SW 1271 (cell line): ENCODE measurements at places on chromosomes 16 and 17.
A peak's percentile ranks its signal among the peaks of the same experiment; 100 is the strongest.

DNA sequence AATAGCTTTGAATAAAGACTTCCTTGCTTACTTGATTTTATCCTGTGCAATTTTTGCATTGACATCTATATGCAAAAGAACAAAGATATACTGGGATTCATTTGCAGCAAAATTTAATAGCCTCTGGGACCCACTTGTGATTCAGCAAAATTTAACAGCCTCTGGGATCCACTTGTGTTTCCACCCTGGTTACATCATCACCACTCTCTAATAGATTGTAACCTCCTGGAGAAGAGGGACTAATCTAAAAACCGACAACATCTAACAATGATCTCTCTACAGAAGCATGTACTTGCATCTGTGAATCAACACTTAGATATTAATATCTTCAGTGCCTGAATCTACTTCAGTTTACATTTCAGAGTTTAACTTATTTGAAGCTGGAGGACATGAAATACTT lies 202.0 kb upstream of the CPHXL start:
- DNase-seq: no peak

GRCh38 chr16:63415014-63415413 lies 1378.8 kb upstream of the CDH8 start:
- no peak for DNase-seq

GRCh38 chr16:9868606-9869149 lies 313.6 kb downstream of the GRIN2A start:
- DNase-seq: no peak

GRCh38 chr16:6918646-6919045 lies 414.0 kb upstream of the RBFOX1 start:
- DNase-seq: no peak

- no peak for DNase-seq
Measured at GRCh38 chr17:41413353-41413957, 10.9 kb downstream of the KRT37 start.

DNA sequence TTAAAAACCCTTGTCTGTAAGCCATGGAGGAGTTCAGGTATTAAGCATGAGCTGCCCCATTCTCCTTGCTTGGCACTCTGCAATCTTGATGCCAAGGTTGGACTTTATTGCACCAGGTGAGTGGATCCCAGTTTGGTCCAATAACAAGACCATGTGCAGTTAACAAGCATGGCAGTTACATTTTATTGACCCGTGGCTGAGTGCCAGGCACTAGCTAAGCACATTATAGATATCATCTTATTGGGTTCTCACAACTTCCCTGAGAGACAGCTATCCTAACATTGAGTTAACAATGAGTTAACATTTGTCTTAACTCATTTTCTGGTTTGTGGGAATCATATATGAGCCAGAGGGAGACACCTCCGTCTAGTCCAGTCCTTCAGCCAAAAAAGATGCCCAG lies 21.8 kb downstream of the LYRM9 start:
- no peak for DNase-seq

DNA sequence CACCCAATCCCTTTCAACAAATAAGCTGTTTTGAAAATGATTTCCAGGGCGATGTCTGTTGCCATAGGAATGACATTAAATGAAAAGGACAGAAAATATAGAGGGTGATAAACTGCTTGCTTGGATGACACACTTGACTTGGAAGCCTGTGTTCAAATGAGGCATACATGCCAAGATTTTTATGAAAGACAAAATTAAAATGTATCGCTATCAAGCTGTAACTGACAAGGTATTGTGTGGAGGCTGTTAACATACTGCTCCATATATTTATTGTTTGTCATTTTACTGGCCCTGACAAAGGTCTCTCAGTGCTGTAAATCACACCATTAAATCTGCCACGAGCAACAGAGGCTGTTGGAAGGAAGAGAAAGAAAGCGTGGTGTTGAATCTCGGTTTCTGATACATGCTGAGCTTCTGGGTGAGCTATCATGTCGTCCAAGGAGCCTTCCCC lies 456.2 kb upstream of the SALL1 start:
- DNase-seq: no peak

DNA sequence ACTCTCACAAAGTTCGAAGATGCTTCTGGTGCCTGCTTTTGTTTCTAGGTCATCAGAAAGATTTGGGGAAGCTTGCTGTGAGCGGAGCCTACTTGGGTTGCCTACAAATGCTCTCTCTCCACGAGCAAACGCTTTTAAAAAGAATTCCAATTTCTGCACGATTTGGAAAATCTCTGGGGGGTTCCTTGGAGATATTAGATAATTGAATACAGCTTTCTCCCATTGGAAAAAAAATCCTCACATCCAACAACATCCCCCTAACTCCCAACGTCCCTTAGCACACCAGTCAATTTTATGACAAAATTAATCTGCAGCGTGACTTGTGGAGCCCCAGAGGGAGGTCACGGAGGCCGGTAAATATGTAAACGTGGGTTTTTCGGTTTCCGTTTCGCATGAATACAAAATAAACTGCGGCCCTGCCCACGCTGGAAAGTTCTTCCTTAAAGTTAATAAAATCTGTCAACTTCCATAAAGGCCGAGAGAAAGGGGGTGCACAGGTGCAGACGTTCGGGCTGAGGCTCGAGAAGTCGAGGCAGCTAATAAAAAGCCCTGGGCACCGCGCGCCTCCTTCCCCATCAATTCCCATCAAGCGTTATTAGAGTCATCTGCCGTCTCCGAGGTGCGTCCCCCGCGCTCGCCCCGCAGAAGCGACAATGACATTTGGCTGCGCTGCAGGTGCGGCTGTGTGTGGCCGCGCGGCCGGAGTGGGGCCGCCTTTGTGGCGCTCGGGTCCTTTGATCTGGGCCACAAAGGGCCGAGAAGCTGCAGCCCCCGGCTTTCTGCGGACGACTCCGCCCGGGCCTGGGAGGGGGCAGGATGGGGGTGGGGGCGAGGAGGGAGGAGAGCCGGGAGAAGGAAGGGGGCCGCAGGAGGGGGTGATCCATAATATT lies 37.6 kb downstream of the SALL1 start:
- no peak for DNase-seq

DNA sequence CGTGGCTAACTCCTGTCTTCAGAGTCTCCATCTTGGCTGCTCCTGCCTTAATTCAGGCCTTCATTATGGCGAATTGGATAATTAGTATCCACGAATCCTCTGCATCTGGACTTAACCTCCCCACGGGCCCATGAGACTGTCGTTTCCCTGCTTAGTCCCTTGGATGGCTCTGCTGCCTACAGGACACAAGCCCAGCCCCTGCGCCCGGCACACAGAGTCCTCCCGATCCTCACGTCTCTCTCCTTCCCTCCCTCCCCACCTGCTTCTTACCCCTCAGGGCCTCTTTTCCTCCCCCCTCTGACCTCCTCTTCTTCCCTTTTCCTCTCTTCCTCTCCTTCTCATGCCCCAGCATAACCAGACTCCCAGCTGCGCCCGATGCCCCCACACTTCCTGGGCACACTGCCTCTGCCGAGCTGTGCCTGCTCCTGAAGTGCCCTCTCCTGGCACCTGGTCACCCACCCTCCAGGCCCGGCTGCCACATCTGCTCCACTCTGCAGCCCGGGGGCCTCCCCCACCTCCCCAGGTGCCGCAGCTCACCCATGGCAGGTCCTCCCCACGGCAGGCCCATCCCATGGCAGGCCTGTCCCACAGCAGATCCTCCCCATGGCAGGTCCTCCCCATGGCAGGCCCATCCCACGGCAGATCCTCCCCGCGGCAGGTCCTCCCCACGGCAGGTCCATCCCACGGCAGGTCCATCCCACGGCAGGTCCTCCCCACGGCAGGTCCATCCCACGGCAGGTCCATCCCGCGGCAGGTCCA lies 45.9 kb downstream of the RPH3AL start:
- no peak for DNase-seq

DNA sequence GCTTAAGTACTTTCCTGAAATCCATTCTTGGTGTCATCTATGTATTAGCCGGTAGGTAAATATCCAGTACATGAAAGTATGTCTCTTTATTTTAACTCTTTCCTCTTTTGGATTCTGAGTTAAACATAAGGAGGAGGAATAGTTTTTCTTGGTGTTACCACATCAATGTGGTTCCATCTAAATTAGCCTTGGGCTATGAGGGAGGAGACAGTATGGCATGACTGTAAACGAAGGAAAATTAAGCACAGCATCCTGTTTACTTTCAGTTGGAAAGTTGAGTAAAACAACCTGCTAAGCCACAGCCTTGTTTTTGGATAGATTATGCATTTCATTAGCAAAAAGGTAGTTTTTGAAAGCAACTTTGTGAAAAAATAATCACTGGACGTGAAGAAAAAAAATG lies 693.0 kb upstream of the SOX9 start:
- DNase-seq: no peak

GRCh38 chr16:31064882-31065461 lies 9.1 kb downstream of the ZNF668 start:
- peak; percentile 80 for DNase-seq

DNA sequence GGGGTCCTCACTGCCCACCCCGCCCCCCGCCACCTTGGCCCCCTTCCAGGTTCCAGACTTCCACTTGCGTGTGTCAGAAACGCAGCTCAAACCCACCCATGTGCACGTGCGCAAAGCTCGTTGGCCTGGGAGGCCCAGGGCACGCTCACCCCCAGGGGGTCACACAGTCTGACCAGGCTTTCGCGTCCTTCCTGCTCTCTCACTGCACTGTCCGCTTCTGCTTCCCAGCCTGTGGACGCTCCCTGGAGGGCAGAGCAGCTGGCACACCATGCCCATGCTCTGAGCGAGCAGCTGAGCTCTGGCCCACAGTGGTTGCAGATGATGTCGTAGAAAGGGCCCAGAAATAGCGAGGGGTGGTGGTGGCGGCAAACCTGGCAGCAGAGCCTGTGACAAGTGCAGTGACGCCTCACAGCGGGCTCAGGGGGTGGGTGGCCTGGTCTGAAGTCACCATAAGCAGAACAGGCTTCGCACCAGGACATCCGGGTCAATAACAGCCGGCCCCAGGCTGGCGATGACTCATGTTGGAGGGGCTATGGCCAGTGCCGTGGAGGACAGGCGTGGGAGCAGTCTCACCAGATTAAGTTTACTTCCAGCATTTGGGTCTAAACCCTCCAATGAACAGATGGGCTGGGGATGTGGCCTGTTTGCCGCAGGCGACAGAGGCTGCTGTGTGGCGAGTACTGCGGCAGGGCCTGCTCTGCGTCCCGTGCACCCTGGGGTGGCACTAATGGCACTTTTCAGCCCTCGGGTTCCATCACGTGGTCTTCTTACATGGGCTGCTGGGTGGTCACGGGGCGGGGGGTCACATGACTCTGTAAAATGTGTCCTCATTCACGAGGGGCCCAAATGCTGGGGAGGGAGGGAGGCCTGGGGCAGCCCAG lies 49.0 kb downstream of the NT5M start:
- no peak for DNase-seq

- DNase-seq: no peak
Measured at GRCh38 chr16:13945744-13946485, 26.0 kb downstream of the ERCC4 start.

DNA sequence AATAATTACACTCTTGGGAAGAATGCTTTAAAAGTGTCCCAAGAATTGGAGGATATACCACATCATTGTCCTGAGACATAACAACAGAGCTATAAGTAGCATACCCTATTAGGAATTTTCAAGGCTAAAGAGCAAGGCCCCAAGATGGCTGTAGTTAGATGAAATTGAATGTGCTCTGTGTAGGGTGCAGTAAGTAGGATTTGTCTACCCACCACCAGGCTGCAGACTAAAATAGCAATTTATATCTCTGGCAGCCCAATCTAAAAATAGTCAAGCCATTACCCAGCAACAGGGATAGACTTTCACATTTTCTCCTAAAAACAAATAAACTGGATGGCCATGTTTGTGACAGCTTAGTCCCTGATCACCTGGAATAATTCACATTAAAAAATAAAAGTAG lies 5.6 kb downstream of the MMD start:
- DNase-seq: no peak

GRCh38 chr16:80996688-80997138 lies 10.0 kb downstream of the CMC2 start:
- DNase-seq: no peak

DNA sequence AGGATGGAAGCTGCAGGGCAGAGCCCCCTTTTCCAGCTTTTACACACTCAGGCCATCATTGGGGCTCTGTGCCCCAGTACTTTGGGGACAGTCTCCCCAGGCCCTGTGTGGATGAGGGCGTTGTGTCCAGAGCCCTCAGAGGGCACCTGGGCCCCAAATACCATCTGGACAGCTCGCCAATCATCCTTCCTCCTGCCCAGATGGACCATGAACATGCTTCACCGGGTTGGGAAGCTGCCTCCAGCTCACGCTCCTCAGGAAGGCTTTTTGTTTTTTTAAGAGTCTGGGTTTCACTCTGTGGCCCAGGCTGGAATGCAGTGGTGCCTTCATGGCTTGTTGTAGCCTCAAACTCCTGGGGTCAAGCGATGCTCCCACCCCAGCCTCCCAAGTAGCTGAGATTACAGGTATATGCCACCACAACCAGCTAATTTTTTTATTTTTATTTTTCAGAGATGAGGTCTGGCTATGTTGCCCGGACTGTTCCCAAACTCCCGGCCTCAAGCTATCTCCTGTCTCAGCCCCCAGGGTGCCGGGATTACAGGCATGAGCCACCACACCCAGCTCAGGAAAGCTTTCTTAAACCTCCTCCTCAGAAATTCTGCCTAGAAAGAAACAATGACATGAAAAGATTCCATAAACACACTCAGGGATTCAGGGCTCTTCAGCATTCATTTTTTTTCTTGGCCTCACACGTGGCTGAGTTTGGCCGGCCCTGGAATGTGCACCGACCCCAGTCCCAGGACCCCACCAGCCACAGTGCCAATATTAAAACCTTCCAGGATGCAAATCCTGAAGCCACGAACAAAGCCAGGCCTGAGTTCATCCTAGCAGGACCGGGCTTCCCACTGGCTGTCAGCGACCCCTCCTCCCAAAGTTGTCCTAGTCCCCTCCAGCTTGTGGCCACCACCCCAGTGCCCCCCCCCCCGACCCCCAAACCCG lies 27.4 kb upstream of the ZNF423 start:
- DNase-seq: no peak

- no peak for DNase-seq
Measured at GRCh38 chr17:18230288-18231141, 5.1 kb downstream of the LLGL1 start.

DNA sequence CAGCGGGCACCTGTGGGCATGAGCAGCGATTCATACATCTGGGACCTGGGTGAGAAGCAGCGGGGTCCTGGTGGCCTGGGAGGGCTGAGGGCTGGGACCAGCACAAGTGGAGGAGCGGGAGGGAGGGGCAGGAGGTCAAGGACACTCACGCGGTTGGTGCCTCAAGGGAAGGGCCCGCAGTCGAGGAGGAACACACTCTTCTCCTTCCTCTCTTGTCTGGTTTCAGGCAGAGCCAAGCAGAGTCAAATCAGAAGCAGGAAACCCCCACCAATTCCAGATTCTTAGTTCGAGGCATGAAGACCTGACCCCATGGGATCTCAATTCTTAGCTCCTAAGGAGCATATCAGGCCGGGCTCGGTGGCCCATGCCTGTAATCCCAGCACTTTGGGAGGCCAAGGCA lies 15.7 kb downstream of the DNAI2 start:
- no peak for DNase-seq

- DNase-seq: no peak
Measured at GRCh38 chr17:70251706-70252105, 82.4 kb downstream of the KCNJ2 start.
